Naive thymus-derived CD4-positive, alpha-beta T cell (primary cell): ENCODE measurements at places on chromosomes 13 and 19.
A peak's percentile ranks its signal among the peaks of the same experiment; 100 is the strongest.

GRCh38 chr13:39787086-39787487, 131.6 kb downstream of the COG6 start:
- no peak overlapping the region for H3K4me3 ChIP-seq
- H3K27ac ChIP-seq, result no peak overlapping the region

- peaks cover 15% of the 10 kb centered on the region for H3K4me1 ChIP-seq
- H3K4me3 ChIP-seq, result no peak overlapping the region
- no peaks in the 10 kb centered on the region for H3K36me3 ChIP-seq
- H3K27ac ChIP-seq, result no peak overlapping the region
Observed at GRCh38 chr19:2507109-2507508, 31.2 kb downstream of the GADD45B start.

DNA sequence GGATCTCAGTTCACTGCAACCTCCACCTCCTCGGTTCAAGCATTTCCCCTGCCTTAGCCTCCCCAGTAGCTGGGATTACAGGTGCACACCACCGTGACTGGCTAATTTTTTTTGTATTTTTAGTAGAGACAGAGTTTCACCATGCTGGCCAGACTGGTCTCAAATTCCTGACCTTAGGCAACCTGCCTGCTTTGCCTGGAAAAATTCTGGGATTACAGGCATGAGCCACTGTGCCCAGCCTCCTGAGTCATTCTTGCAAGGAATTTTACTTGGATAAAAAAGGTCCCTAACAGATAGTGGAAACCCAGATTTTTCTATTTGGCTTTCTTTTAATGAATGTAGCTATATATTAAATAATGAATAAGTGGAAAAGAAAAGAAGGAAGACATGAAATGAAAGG, 449.9 kb upstream of the ATXN8OS start:
- H3K4me3 ChIP-seq, result no peak overlapping the region
- H3K27me3 ChIP-seq, result no peaks in the 10 kb centered on the region
- no peak overlapping the region for H3K27ac ChIP-seq

- H3K36me3 ChIP-seq, result no peaks in the 10 kb centered on the region
- no peaks in the 10 kb centered on the region for H3K4me1 ChIP-seq
- no peak overlapping the region for H3K27ac ChIP-seq
- no peaks in the 10 kb centered on the region for H3K27me3 ChIP-seq
- no peak overlapping the region for H3K4me3 ChIP-seq
- no peak for DNase-seq
Observed at GRCh38 chr19:18972301-18972811, 31.3 kb upstream of the HOMER3 start.

DNA sequence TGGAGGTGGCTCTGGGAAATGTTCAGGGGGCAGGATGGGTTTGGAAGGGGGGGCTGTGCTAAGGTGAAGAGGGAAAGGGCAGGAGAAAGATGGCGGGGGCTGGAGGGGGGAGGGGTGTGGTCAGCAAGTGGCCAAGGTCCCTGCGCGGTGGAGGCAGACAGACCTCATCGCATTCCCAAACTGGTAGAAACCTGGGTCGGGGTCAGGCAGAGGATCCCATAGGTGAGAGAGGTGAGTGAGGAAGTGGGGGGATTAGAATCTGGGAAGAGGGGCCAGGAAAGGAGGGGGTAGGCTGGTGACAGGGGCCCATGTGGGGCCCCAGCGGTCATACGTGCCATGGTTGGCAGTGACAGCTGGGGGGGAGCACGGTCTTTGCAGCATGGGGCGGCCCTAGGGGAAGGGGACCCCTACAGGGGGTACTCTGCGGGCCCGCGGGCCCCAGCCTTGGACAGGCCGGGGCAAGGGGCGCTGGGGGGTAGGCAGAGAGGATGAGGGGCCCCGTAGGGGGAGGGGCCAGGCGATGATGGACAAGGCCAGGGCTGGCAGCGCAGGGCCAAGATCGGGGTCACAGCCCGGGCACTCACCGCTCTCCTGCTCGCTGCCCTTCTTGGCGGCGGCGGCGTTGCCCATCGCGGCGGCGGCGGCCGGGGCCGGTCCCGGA, 514 bp downstream of the PRKACA start:
- peaks cover 51% of the 10 kb centered on the region for H3K4me1 ChIP-seq
- no peak for DNase-seq
- peak overlapping the region; percentile 67 for H3K4me3 ChIP-seq
- H3K27me3 ChIP-seq, result no peaks in the 10 kb centered on the region
- peak overlapping the region; percentile 72 for H3K27ac ChIP-seq

GRCh38 chr19:43596842-43597461, 557 bp downstream of the ZNF576 start:
- H3K27ac ChIP-seq, result peak overlapping the region; percentile 95
- H3K36me3 ChIP-seq, result peaks cover 4% of the 10 kb centered on the region
- H3K4me1 ChIP-seq, result peaks cover 16% of the 10 kb centered on the region

GRCh38 chr13:57114945-57115344, 25.8 kb upstream of the PRR20A start:
- no peak overlapping the region for H3K27ac ChIP-seq
- no peak overlapping the region for H3K4me3 ChIP-seq
- no peaks in the 10 kb centered on the region for H3K36me3 ChIP-seq
- DNase-seq, result no peak
- H3K27me3 ChIP-seq, result no peaks in the 10 kb centered on the region

DNA sequence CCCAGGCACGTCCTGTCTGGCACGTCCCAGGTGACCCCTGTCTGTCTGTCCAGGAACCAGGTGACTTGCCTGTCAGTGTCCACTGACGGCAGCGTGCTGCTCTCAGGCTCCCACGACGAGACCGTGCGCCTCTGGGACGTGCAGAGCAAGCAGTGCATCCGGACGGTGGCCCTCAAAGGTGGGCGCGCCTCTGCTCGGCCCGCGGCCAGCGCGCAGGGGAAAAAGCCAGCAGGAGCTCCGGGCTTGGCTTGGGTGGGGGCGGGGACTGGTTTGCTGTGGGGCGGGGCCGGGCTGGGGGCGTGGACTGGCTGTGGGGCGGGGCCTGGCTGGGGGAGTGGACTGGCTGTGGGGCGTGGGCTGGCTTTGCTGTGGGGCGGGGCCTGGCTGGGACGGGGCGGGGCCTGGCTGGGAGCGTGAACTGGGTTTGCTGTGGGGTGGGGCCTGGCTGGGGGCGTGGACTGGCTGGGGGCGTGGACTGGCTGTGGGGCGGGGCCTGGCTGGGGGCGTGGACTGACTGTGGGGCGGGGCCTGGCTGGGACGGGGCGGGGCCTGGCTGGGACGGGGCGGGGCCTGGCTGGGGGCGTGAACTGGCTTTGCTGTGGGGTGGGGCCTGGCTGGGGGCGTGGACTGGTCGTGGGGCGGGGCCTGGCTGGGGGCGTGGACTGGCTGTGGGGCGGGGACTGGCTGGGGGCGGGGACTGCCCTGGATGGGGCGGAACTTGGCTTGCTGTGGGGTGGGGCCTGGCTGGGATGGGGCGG, 7.2 kb downstream of the WDR18 start:
- H3K27ac ChIP-seq, result peak overlapping the region; percentile 12
- no peaks in the 10 kb centered on the region for H3K27me3 ChIP-seq
- H3K4me3 ChIP-seq, result no peak overlapping the region
- peaks cover 10% of the 10 kb centered on the region for H3K4me1 ChIP-seq
- H3K36me3 ChIP-seq, result peaks cover 77% of the 10 kb centered on the region

GRCh38 chr13:30907121-30907861, 1.2 kb downstream of the MEDAG start:
- H3K27me3 ChIP-seq, result peaks cover 5% of the 10 kb centered on the region
- DNase-seq, result no peak
- H3K4me1 ChIP-seq, result no peaks in the 10 kb centered on the region
- H3K36me3 ChIP-seq, result no peaks in the 10 kb centered on the region
- H3K27ac ChIP-seq, result no peak overlapping the region

GRCh38 chr13:97243915-97244781, 22.0 kb downstream of the MBNL2 start:
- no peak overlapping the region for H3K27ac ChIP-seq
- no peaks in the 10 kb centered on the region for H3K36me3 ChIP-seq
- H3K27me3 ChIP-seq, result no peaks in the 10 kb centered on the region
- DNase-seq, result no peak
- peaks cover 4% of the 10 kb centered on the region for H3K4me1 ChIP-seq

GRCh38 chr13:72180253-72180952, 313.4 kb upstream of the DACH1 start:
- no peaks in the 10 kb centered on the region for H3K27me3 ChIP-seq
- no peak for DNase-seq
- no peak overlapping the region for H3K27ac ChIP-seq
- no peaks in the 10 kb centered on the region for H3K4me1 ChIP-seq
- no peaks in the 10 kb centered on the region for H3K36me3 ChIP-seq
